ENCODE measurements at places on chromosomes 1 and 21.
A peak's percentile ranks its signal among the peaks of the same experiment; 100 is the strongest.

DNA sequence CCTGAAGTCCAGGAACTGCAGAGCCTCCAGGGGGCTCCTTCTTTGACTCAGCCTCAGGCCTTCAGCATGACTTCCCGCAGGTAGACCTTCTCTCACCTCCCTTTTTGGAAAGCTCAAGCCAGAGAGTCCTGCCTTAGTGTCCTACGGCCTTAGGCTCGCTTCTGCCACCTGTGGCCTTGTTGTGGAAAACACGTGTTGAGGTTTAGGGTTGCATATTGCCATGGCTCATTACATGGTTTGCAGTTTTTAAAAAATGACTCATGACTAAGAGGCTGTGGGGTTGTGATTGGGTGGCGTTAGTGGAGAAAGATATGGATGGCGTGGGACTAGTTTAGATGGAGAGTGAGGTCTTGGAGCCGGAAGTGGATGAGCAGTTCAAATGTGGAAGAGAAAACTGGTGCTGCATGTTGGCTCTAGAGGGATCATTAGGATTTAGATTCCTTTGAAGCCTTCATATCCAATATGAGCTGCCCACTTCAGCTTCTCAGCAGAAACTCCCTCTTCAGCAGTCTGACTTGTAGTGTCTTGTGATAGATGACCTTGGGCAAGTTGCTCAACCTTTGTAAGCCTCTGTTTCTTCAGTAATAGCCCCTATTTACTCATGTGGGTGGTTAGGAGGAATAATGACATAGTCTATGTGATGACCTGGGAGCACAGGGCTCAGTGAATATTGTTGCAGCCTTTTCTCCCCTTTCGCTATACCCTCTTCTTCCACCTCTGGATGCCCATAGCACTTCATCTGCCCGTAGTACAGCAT lies 6.5 kb upstream of the FGGY start:
- DNase-seq: peak; percentile 51

- DNase-seq: no peak
Observed at GRCh38 chr1:15258833-15259621, 12.0 kb downstream of the FHAD1 start.

DNA sequence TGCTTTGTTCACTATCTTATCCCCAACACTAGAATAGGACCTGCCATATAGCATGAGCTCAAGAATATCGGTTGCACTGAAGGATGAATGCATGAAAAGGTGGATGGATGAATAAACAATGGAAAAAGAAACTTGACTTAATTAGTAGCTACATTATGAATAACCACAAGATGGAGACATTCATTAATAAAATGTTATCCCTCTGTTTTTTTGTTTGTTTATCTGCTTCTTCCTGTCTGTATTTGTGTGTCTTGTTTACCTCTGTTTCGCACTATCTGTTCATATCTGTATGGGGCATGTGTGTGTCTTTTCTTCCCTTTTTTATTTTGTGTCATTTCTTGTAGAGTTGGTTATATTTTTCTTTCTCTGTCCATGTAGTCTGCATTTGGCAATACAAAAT lies 1.1 kb upstream of the OR14I1 start:
- no peak for DNase-seq

DNA sequence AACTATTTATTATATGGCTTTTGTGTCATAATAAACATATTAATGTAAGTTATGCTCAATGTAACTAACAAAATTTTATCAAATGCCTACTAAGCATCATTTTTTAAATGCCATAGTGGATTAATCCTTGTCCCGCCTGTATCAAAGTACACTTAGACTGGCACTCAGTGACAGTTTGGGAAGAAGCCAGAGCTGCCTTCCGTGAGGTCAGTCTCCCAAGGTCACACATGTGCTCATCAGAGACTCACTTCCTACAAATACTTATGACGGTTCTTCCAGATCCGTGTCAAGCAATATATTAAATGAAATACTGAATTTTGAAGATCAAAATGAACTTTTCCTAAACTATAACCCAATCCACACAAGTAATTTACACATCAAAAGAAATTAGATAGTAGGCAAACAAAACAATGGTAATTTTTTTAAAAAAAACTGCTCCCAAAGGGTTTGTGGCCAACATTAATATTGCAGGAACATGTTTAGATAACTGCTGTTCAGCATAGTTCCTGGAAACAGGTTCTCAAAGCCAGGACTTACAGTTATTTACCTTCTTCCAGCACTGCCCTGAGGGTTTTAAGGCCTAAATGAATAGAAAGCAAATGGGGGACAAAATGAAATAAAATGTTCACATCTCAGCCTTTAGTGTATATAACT lies 27.2 kb downstream of the WLS start:
- DNase-seq: no peak

- DNase-seq: no peak
Observed at GRCh38 chr1:203369666-203370065, 18.7 kb upstream of the FMOD start.

- no peak for DNase-seq
Observed at GRCh38 chr1:76419603-76420002, 345.1 kb downstream of the ST6GALNAC3 start.

DNA sequence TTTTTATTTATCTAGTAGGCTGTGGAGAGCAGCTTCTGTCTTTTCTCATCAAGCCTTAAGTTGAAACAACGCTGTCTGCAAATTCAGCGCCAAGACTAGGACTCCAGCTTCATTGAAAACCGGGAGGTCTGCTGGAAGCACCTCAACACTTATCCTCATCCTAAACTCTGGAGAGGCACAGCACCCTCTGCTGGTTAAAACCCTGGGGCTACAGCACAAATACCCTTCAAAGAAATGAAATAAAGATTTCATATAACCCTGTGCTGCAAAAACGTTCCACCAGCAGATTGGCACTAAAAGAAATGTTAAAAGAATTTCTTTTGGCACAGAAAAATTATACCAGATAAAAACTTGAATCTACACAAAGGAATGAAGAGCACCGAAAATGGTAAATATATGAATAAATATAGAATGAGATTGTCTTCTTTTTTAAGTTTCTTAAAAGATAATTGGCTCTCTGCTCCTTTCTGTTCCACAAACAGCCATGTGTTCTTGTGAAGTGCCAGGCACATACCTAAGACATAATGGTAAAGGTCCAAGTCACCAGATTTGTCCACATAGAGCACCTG lies 227.7 kb upstream of the SAMSN1 start:
- DNase-seq: peak; percentile 49

GRCh38 chr1:18946550-18947381 lies 9.7 kb downstream of the IFFO2 start:
- no peak for DNase-seq

- peak; percentile 1 for DNase-seq
Observed at GRCh38 chr1:30135698-30136097, 587.7 kb downstream of the MATN1 start.

- DNase-seq: no peak
Observed at GRCh38 chr1:113271039-113271438, 119.3 kb upstream of the MAGI3 start.

- no peak for DNase-seq
Observed at GRCh38 chr1:182269097-182269496, 122.5 kb downstream of the GLUL start.

- DNase-seq: no peak
Observed at GRCh38 chr21:46189213-46189958, 5.1 kb upstream of the SPATC1L start.

- DNase-seq: no peak
Observed at GRCh38 chr1:94285031-94285654, 47.8 kb upstream of the ARHGAP29 start.

DNA sequence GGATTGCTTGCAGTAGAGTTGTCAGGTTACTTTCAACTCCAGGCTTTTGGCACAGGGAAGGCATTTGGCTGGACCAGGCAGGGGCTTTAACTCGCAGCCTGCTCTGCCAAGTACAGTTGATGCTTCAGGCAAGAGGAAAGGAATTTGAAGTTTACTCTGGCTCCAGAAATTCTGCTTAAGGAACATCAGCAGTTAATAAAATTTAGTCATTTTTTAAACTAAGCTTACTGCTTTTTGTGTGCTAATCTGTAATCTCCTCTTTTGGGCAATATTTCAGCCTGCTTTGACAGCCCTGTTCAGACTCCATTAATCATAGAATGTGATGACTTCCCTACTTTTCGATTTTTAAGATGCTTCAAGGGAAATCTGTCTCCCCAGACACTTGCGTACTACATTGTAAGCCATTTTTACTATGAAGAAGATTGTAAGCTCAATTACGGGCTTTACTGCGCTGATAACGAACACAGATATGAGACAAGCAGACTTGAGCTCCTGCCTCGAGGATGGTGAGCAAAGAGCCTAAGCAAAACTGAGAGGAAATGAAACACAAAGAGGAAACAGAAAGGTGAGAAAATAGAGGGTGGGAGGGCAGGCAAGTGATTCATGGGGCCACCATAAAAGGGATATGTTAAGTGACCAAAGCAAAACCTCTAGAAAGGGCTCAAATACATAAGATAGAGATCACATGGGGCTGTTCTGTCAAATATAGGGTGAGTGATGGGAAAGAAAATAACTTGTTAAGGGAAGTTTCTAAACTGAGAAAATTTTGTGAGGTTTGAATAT lies 76.6 kb upstream of the VAV3 start:
- DNase-seq: no peak

GRCh38 chr1:106435269-106435668 lies 621.2 kb upstream of the PRMT6 start:
- DNase-seq: no peak

- DNase-seq: peak; percentile 58
Observed at GRCh38 chr1:44405031-44405797, at the start of gene RNF220. RNF220 (plus strand) TSS chr1:44405255.

GRCh38 chr1:157512036-157512969 lies 40.0 kb downstream of the FCRL5 start:
- DNase-seq: no peak

- no peak for DNase-seq
Observed at GRCh38 chr1:147579934-147580537, 38.7 kb downstream of the BCL9 start.

DNA sequence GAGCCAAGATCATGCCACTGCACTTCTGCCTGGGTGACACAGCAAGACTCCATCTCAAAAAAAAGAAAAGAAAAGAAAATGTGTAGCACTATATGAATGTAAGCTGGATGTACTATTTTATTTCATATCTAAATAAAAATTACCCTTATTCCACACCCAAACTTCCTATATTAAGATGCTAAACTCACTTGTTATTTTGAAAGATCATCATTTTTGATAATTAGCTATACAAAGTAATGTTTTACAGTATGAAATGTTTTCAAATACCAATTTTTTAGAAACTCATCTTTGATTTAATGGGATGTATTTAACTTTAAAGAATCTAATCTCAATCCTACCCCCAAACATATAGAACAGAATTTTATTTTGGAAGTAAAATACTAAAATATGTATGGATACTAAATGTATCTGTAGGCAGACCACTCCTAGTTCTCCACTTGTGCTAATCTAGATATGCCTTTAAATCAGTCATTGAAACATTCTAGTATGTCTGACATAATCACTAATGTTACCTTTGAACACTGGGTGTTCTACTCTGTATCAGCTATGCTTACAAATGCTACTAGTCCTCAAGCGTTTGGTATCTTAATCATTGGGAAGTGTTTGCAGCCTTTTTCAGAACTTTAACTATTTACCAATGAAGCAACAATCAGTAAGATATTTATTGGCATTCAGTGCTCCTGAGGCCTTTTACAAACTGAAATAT lies 12.9 kb downstream of the MIER1 start:
- DNase-seq: no peak

GRCh38 chr1:61754545-61754944 lies 12.3 kb downstream of the PATJ start:
- peak; percentile 33 for DNase-seq

DNA sequence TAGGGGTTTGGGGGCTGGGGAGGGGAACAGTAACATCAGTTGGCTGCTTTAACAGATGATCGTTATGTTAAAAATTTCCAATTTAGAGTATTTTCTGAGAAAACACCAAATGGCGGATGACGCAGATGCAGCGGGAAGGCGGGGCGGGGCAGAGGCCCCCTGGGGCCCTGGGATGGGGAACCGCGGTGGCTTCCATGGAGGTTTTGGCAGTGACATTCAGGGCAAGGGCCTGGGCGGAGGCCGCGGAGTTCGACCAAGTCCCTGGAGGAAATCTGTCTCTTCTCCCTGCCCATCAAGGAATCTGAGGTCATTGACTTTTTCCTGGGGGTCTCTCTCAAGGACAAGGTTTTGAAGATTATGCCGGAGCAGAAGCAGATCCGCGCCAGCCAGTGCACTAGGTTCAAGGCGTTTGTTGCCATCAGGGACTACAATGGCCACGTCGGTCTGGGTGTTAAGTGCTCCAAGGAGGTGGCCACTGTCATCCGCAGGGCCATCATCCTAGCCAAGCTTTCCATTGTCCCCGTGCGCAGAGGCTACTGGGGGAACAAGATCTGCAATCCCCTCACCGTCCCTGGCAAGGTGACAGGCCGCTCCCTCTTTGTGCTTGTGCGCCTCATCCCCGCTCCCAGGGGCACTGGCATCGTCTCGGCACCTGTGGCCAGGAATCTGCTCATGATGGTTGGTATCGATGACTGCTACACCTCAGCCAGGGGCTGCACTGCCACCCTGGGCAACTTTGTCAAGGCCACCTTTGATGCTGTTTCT lies 310.2 kb downstream of the PTPRC start:
- no peak for DNase-seq

- DNase-seq: no peak
Observed at GRCh38 chr1:29590583-29591565, 354.6 kb downstream of the PTPRU start.

- no peak for DNase-seq
Observed at GRCh38 chr21:38268864-38269575, 12.2 kb downstream of the KCNJ15 start.

- peak; percentile 69 for DNase-seq
Observed at GRCh38 chr1:182299728-182300616, 91.6 kb downstream of the GLUL start.

DNA sequence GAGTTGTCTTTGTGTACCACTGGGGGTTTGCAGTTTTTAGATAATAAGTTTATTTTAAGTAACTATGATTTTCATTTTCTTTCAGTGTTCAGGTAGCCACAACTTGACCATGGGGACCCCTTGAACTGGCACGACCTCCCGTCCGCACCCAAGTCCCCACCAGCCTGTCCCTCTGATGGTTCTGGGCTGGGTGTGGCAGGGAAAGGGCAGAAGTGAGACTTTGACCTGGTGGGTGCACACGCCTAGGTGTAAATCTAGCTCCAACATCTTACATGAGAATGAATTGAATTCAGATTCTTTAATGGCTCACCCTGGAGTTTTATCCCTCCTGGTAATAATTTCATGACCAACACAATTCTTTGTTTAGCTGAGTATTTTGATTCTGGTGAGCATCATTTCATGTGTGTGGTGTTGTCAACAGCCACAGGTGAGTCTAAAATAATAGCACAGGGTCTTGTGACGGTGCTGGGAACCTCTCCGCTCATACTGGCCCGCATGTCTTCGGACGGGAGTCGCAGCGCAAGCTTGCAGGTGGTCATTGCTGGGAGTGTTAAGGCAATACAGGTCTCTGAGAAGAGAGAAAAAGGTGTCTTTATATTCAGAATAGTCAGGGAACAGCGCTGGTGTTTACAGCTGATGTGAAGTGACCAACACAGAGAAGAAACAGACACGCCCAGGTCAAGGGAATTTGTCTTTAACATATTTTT lies 50.8 kb upstream of the POFUT2 start:
- DNase-seq: peak; percentile 7

DNA sequence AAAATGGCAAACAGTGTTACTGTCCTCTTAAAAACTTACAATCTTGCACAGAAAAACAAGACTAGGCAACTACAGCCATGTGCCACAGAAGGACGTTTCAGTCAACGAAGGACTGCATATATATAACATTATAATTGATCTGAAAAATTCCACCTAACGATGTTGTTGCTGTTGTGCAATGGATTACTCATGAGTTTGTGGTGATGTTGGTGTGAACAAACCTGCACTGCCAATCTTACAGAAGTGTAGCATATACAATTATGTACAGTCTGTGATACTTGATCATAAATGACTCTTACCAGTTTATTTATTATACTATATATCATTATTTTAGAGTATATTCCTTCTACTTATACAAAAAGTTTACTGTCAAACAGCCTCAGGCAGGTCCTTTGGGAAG lies 6.8 kb upstream of the VAMP4 start:
- DNase-seq: no peak

Data from Caco-2 (cell line).